ENCODE measurements at places on chromosomes 7 and 10.
A peak's percentile ranks its signal among the peaks of the same experiment; 100 is the strongest.

DNA sequence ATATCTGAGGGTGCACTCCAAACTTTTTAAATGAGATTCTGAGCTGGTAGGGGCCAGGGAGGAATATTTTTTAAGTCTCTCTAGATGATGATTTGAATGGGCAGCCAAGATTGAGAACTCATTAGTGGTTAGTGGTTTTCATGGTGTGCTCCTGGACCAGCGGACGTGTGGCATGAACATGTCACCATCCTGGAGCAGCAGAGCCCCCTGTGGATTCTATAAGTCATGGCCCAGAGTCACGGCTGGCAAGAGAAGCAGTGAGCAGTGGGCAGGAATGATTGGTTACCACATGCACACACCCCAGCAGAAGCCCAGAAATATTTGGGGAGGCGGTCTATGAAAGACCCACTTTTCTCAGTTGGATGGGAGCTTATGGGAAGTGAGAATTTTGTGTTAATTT is 21.2 kb upstream of the UCN3 start:
- DNase-seq = no peak
- no peak overlapping the region for H3K4me3 ChIP-seq
- H3K27me3 ChIP-seq = peaks cover 8% of the 10 kb centered on the region
- peaks cover 5% of the 10 kb centered on the region for H3K4me1 ChIP-seq
- no peak overlapping the region for H3K27ac ChIP-seq

DNA sequence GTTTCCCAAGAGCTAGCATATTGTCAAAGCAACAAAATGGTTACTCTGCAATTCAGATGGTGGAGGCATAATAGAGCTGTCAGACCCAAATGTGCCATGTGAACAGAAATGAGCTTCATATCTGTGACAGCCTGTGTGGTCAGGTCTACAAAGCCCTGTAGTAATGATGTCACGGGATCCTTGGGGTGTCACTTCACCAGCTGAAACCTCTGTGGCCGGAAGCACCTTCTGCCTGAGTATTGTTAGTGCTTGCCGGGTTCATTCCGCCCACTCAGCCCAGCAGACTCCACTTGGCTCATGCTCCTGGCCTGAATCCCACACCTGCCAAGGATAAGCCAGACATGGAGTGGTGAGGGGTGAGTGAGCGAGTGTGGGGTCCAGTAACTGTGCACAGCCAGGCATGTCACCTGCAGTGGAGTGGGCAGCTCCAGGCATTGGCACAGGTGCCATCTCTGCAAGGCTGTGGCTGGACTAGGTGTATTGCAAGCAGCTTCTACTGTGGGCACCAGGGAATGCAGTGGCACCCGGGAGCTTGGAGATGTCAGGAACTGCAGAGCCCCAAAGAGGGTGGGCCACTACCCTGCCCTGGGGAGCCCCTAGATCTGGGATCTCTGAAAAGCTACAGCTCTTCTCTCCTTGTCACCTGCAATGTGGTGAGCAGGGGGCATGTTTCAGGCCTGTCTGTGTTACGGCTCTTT is 341.9 kb upstream of the CHRM2 start:
- H3K4me1 ChIP-seq = no peaks in the 10 kb centered on the region
- DNase-seq = no peak
- H3K36me3 ChIP-seq = no peaks in the 10 kb centered on the region

DNA sequence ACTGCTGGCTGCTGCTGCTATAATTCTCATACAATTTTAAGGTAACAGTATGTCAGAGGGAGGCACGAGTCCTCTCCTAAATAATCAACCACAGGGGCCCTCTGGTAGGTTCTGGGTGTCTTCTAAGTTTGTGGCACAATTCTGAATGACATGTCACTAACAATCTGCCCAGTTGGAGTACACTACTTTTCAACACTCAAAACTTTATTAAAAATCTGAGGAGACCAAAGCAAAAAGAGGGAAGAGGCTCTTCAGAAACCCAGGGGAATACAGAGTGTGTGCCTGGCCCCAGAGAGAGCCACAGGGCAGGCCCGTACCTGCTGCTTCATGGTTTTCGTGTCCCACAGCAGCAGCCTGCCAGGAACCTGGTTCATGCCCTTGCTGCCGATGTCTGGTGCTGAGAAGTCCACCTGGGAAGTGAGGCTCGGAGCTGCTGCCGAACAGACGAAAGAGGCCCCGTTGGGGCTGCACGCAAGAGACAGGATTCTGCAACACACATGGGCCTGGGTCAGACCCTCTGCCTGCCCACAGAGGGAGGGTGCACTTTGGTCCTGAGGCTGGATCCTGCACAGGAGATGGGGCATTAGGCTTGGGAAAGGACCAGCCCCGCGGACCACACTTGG is 18.3 kb downstream of the WDR91 start:
- H3K4me1 ChIP-seq = peaks cover 6% of the 10 kb centered on the region
- no peak overlapping the region for H3K27ac ChIP-seq
- H3K27me3 ChIP-seq = no peaks in the 10 kb centered on the region
- DNase-seq = no peak
- H3K4me3 ChIP-seq = no peak overlapping the region
- peaks cover 18% of the 10 kb centered on the region for H3K36me3 ChIP-seq

DNA sequence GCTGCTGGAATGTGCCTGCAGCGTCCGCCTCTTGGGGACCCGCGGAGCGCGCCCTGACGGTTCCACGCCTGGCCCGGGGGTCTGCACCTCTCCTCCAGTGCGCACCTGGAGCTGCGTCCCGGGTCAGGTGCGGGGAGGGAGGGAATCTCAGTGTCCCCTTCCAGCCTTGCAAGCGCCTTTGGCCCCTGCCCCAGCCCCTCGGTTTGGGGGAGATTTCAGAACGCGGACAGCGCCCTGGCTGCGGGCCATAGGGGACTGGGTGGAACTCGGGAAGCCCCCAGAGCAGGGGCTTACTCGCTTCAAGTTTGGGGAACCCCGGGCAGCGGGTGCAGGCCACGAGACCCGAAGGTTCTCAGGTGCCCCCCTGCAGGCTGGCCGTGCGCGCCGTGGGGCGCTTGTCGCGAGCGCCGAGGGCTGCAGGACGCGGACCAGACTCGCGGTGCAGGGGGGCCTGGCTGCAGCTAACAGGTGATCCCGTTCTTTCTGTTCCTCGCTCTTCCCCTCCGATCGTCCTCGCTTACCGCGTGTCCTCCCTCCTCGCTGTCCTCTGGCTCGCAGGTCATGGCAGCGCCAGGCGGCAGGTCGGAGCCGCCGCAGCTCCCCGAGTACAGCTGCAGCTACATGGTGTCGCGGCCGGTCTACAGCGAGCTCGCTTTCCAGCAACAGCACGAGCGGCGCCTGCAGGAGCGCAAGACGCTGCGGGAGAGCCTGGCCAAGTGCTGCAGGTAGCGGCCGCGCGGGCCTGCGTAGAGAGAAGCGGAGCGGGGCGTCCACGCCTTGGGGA is 645 bp downstream of the SLC26A4 start:
- no peaks in the 10 kb centered on the region for H3K36me3 ChIP-seq
- peaks cover 21% of the 10 kb centered on the region for H3K4me1 ChIP-seq
- peak overlapping the region; percentile 91 for H3K4me3 ChIP-seq
- peak overlapping the region; percentile 57 for H3K27ac ChIP-seq
- H3K27me3 ChIP-seq = peaks cover 33% of the 10 kb centered on the region
- DNase-seq = peak; percentile 23

DNA sequence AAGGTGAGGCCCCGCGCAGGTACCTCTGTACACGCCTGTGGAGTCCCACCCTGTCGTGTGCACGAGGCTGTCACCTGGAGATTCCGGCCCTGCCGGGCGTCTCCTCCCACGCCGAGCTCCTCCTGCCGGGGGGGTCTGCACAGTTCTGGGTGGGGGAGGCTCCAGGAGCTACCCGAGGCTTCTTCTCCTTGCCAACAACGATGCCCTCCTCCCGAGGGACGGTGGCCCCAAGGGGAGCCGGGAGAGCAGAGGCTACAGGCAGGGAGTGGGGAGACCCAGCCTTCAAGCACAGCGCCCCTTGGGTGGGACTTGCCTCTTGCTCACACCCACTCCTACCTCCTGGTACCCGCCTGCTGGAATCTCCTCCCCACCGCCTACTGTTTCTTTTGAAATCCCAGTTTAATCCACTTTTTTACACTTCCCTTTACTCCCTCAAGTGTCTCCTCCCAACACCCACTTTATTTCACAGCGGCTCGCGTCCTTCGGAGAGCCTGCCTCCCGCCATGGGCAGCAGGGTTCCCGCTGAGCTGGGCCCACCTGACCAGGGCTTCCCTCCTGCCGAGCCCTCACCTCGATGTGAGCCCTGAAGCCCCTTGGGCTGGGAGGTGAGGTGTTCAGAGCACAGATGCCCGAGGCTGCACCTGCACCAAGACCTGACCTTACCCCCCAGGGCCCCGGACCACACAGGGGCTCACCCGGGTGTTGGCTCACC is 338.1 kb downstream of the DNAJB6 start:
- H3K36me3 ChIP-seq = peaks cover 3% of the 10 kb centered on the region
- no peak overlapping the region for H3K27ac ChIP-seq
- H3K4me1 ChIP-seq = peaks cover 2% of the 10 kb centered on the region
- H3K4me3 ChIP-seq = no peak overlapping the region
- no peak for DNase-seq

DNA sequence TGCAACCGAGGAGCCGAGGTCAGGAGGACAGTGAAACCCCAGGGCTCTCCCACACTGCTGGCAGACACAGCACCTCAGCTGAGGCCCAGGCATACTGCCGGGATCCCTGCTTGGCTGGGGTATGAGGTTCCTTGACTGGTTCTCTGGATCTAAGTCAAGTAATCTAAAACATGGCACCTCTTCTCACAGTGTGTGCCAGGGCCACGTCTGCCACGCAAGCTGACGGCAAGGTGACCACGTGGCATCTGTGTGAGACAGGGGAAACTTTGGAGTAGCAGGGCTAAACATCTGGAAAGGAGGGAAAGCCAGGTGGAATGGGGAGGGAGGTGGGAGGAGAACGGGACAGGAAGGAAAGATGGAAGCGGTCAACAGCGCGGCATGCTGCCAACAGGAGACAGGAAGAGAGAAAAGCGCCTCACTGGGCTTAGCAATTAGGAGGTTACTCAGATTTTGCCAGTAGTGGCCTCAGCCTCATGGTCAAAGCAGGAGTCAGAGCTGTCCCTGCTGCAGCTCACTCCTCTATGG is 103.7 kb downstream of the CXCL12 start:
- no peak for DNase-seq
- peaks cover 27% of the 10 kb centered on the region for H3K27me3 ChIP-seq
- H3K4me1 ChIP-seq = no peaks in the 10 kb centered on the region
- no peak overlapping the region for H3K27ac ChIP-seq
- no peaks in the 10 kb centered on the region for H3K36me3 ChIP-seq

GRCh38 chr10:4883079-4883739 is 57.2 kb downstream of the AKR1E2 start:
- peaks cover 28% of the 10 kb centered on the region for H3K27me3 ChIP-seq
- H3K36me3 ChIP-seq = peaks cover 5% of the 10 kb centered on the region
- no peak for DNase-seq
- H3K27ac ChIP-seq = no peak overlapping the region
- no peak overlapping the region for H3K4me3 ChIP-seq
- no peaks in the 10 kb centered on the region for H3K4me1 ChIP-seq

DNA sequence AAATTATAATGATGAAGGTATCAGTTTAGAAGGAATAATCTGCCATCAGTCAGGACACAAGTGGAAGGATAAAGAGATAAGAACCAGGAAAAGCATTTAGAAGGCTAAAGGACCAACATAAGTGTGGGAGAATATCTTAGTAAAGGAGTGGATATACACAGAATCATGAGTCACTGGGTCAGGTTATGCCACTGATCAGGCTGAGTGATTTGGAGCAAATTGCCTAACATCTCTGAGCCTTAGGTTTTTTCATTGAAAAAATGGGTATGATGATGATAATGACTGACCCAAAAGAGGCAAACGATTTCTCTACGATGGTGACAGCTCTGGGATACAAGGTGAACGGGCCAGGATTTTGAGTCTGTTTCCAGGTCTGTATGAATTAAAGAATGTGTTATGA is 2.8 kb upstream of the CUL1 start:
- DNase-seq = no peak
- H3K27me3 ChIP-seq = no peaks in the 10 kb centered on the region
- H3K27ac ChIP-seq = no peak overlapping the region
- H3K4me1 ChIP-seq = peaks cover 25% of the 10 kb centered on the region

- peaks cover 5% of the 10 kb centered on the region for H3K27me3 ChIP-seq
- H3K36me3 ChIP-seq = peaks cover 6% of the 10 kb centered on the region
- no peak overlapping the region for H3K27ac ChIP-seq
- no peak for DNase-seq
Observed at GRCh38 chr10:13998163-13998835, 332.4 kb downstream of the FRMD4A start.

DNA sequence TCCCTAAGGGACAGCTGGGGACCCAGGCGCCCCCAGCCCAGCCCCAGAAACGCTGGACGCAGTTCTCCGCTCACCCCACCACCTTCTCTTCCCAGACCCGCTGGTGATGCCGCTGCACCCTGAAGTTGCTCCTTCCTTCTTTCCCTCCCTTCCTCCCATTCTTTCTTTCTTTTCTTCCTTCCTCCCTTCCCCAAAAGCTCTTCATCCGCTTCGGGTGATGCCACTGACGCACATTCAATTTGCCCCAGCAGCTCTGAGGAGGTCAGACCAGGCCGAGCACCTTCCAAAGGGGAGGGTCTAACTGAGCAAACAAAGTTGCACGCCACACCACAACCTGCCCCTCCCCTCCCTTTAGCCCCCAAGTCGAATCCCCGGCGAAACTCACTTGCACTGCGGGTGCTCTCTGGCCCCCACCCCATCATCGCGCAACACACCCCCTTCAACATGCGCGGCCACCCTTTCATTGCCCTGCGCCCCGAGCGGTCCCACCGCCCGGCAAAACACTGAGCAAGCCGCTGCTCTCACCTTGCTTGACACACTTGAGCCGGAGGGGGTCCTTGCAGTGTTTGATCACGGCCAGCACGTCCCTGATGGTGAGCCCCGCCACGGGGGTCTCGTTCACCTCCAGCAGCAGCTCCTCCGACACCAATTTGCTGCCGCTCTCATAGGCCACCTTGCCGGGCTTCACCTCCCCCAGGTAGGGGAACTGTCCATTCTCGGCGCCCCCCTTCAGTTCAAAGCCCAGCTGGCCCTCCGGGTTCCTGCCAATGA is 787 bp downstream of the MAGI2 start:
- H3K4me1 ChIP-seq = no peaks in the 10 kb centered on the region
- H3K27me3 ChIP-seq = peaks cover 27% of the 10 kb centered on the region
- H3K36me3 ChIP-seq = peaks cover 2% of the 10 kb centered on the region
- H3K4me3 ChIP-seq = no peak overlapping the region
- no peak for DNase-seq
- no peak overlapping the region for H3K27ac ChIP-seq

Data from T-helper 17 cell (primary cell).